ENCODE measurements at places on chromosomes 11 and 22.

DNA sequence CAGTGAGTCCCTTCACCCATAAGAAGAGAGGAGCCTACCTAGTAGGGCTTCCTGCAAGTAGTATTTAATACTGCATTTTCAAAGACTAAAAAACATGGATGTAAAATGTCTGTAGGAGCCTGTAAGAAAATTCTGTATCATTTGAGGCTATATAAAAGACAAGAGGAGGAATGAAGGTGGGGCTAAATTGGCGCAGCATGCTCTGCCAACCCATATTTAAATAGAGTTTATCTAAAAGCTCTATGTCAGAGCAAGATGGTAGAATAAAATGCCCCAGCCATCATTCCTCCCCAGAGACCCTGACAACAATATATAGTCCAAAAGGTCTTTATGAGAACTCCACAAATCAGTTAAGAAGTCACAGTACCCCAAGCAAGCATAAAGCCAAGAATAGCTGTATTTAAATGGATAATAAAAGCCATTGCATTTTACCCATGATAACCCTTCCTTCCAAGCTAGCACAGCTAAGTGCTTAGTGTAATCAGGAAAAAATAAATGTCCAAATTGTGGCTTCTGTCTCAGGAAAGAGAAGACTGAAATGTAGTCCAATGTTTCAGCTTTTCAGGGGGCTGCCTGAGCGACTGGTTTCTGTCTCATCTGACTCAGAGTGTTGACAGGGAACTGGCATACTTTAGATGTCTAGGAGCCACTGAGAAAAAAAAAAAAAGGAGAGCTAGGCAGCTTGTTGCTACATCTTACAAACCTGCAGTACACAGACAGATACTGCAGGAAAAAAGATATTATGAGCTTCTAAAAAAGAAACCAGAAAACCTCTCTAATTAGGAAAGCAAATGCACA lies 258.6 kb downstream of the METTL15 start:
- no peak for DNase-seq

GRCh38 chr22:45686836-45687235 lies 15.2 kb downstream of the ATXN10 start:
- DNase-seq = no peak

DNA sequence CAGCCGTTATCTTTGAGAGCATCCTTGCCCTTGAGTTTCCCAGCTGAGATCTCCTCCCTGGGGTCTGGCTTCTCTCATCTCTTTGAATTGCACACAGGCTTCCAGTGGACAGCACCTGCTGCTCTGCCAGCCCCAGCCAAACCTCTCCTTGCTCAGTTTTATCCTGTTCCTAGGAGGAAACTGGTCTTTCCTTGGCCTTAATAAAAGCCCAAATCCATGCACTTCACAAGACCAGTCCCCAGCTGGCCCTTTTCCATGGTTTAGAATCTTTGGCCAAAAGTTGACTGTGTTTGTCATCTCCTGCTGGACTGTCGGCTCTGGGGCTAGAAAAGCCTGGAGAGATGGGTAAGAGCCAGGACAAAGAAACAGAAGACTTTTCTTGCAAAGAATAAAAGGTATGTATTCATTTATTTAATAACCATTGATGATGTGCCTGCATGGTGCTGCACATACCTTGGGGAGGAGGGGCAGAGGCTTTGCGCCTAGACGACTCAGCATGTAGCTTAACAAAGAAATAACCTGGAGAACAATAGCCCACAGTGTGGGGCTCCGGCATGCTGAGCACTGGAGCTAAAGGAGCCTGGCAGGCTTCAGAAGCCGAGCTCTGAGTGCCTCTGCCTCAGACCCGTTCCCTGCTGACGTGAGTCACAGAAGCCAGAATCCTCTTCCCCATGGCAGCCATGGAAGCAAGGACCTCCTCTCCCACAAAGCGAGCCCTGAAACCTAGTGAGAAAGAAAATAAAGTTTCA lies 319.3 kb upstream of the B3GAT1 start:
- no peak for DNase-seq

DNA sequence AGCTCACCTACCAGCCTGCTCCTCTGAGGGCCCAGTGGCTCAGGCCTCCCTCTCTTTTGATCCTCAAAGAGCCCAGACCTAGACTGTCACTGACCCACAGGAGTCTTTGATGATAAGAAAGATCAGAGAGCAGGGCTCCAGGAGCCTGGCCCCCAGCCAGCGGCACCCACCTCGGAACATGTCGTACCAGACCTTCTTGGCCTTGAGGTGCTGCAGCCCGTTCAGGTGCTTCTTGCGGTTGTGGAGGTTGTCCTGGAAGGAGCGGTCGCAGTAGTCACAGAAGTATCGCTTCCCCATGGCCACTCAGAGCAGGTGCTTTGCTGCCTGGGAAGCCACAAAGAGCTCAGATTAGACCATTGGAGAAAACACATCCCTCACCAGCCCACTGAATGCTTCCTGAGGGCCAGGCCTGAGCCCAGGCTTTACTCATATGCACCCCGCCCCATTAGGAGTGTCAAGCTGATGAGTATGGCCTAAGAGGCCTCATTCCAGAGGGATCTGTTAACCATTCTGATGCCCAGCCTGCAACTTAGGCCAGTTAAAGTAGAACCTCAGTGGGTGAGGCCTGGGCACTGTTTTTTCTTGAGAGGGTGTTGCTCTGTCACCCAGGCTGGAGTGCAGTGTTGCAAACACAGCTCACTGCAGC lies 18.4 kb downstream of the ZMAT5 start:
- no peak for DNase-seq

DNA sequence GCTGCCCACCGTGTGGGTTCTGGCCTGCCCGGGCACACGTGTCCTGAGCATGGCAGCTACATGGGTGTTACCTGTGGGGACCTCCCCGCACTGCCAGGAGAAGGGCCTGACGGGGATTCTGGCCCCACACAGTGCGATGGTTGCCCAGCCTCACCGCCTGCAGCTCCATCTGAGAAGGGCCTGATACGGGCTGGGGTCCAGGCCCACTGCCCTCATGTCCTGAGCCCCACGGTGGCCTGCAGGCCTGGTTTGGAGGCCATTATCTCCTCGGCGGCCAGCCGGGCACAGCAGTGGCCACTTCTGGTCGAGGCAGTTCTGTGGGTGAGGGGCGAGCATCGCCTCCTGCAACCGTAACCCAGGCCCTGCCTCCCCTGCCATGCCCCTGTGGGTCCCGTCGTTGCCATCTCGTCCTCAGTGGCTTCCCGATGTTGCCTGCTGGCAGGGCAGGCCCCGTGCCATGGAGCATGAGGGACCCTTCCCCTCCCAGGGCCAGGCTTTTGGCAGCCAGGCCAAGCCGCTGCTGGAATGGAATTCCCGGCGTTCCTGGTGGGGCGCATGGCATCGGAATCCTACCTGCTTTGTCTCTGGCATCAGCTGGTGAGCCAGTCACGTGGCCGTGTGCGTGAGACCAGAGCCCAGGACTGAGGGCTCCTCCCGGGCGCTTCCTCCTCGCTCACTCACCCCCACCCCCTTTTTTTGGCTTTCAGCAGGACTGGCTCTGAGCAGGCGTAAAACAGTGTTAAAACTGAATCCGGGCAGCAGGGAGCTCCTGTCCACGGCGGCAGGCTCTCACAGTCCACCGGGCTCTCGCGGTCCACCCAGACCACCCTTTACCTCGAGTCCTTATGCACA lies 71.9 kb upstream of the PPARA start:
- no peak for DNase-seq

- no peak for DNase-seq
Measured at GRCh38 chr22:46002757-46003270, 25.9 kb upstream of the WNT7B start.

DNA sequence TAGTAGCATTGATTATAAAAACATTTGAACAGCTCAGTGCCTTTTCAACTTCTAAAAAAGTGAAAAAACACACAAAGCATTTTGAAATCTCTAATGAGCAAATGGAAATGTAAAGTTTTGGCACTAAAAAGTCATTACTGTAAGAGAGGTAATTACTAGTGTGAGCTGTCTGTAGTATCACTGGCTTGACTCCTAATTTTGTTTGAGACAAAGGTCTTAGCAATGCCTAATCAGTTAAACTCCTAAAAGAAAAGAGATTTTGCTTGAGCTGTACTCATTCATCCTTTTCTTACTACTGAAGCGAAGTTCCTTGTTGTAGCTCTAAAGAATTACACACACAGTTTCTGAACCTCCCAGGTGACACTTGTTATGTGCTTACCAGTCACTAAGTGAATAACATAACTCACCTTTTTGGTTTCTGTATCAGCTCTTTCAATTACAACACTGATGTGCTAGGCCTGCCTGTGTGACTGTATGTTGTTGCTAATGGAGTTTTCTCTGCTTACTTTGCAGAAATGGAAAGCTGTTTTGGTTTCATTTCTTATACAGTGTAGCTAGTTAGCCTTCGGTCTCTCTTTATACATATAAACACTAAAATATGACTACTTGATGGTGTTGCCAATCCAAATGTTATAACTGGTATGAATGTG lies 924.4 kb upstream of the TENM4 start:
- DNase-seq = no peak

GRCh38 chr11:125348674-125349309 lies 147.3 kb downstream of the FEZ1 start:
- DNase-seq = peak; percentile 63

DNA sequence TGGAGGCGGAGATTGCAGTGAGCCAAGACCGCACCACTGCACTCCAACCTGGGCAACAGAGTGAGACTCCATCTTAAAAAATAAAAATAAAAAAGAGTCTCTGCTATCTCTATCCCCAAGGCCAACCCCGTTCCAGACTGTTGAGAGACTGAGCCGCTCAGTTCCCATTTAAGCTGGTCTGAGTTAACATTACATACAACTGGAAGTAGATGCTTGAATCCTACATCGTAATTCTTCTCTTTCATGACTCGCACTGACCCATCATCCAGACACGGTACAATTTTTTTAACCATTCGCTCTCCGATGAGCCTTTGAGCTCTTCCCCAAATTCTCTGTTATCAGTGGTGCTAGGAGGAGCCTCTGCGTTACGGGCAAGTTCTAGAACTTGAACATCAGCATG lies 4.9 kb upstream of the CYTH4 start:
- no peak for DNase-seq

All from stimulated activated CD4-positive, alpha-beta T cell treated with anti-CD3 and anti-CD28 coated beads, Interleukin-2, amount 100 ng/mL, for 24 hours (primary cell).